Cerebellar nuclear complex (tissue), 1 donor: ENCODE measurements at places on chromosomes 5 and 9.

DNA sequence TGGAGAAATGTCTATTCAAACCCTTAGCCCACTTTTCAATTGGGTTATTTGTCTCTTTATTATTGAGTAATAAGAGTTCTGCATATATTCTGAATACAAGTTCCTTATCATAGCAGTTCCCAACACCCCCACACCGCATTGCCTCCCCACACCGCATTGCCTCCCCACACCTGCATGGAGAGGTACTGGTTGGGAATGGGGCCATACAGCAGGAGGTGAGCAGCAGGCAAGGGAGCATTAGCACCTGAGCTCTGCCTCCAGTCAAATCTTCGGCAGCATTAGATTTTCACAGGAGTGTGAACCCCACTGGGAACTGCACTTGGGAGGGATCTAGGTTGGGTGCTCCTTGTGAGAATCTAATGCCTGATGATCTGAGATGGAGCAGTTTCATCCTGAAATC is 10.6 kb upstream of the SAP30L start:
- DNase-seq, result no peak

DNA sequence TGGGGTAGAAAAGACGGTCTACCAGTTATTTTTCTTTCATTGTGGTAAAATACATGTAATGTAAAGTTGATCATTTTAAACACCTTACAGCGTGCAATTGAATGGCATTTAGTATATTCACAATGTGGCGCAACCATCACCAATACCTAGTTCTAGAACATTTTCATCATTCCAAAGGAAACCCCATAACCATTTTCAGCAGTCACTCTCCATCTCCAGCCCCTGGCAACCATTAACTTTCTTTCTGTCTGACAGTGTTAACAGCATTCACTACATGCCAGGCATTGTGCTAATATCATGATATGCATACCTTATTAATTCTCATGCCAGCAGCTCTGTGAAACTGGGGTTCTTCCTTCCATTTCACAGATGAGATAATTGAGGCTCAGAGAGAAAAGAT is 32.0 kb downstream of the PTGS1 start:
- no peak for DNase-seq

GRCh38 chr9:137278061-137278701 is 655 bp downstream of the TOR4A start:
- no peak for DNase-seq

DNA sequence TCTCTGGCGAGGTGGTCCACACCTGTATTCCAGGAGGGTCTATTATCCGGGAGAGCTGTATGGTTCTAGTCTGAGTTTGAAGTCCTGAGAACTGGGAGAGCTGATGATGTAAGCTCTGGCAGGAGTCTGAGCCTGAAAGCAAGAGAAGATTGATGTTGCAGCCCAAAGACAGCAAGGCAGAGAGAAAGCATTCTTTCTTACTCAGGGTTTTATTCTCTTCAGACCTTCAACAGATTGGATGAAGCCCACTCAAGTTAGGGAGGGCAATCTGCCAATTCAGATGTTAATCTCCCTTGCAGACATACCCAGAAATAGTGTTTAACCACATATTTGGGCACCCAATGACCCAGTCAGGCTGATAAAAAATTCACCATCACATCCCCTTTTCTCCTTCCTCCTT is 159.1 kb downstream of the CCDC171 start:
- DNase-seq, result no peak

GRCh38 chr5:160188141-160189015 is 40.9 kb upstream of the FABP6 start:
- no peak for DNase-seq

GRCh38 chr9:136564379-136564988 is 18.6 kb upstream of the NOTCH1 start:
- DNase-seq, result no peak

- no peak for DNase-seq
Observed at GRCh38 chr5:179302499-179303185, 42.6 kb downstream of the ADAMTS2 start.

GRCh38 chr5:31731710-31732301 is 92.9 kb downstream of the PDZD2 start:
- DNase-seq, result no peak

DNA sequence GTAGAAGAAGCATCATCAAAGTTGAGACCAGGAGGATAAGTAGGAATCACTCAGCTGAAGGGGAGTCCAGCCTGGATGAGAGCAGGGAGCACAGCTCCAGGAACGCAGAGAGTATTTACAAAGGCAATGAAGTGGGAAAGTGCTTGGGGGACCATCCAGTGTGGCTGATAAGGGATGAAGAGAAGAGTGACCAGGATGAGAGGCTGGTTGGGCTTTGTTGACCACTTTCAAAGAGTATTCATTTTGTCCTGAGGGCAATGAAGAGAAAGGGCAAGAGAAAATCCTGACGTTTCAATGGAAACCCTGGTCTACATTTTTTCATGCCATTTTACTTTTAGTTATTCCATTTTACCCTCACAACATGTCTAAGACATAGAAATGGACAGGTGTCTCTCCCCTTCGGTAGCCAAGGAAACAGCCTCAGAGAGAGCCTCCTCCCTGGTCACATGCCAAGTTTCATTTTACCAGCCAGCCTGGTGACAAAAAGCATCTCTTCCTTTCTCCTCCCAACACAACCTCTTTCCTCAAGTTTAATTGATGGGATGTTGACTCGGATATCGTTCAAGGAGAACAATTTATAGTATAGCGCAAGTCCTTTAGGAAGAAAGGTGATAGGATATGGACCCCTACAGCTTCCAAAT is 492.7 kb upstream of the CLINT1 start:
- DNase-seq, result no peak

- DNase-seq, result no peak
Observed at GRCh38 chr5:132302413-132302812, 8.2 kb downstream of the SLC22A4 start.

- no peak for DNase-seq
Observed at GRCh38 chr5:14879393-14879792, 7.8 kb upstream of the ANKH start.

- no peak for DNase-seq
Observed at GRCh38 chr9:131661568-131662288, 78.1 kb downstream of the RAPGEF1 start.

DNA sequence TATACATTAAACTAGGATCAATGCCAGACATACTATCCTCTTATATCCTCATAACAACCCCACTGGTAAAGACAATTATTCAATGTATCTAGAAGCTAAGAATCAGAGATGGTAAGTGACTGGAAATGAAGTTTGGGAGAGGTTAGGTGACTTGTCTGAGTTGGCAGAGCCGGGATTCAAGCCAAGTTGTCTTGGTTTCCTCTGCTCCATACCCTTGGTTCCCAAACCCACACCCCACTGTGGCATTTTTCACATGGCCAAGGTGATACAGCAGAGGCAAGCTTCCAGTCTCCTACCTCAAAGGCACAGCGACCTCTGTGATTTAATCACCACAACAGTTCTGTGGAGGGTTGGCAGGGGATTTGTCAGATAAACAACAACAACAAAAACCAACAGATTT is 34.7 kb upstream of the ADRB2 start:
- no peak for DNase-seq

- DNase-seq, result no peak
Observed at GRCh38 chr9:129726322-129727160, 26.3 kb downstream of the PTGES start.

- no peak for DNase-seq
Observed at GRCh38 chr9:92185096-92185495, 69.9 kb upstream of the SPTLC1 start.

- no peak for DNase-seq
Observed at GRCh38 chr9:7811677-7812076, 12.1 kb upstream of the DMAC1 start.

GRCh38 chr5:68522863-68523262 is 307.3 kb downstream of the PIK3R1 start:
- DNase-seq, result no peak

GRCh38 chr5:111813537-111813936 is 56.5 kb upstream of the NREP start:
- DNase-seq, result no peak

- DNase-seq, result no peak
Observed at GRCh38 chr5:141649056-141649688, 2.0 kb downstream of the FCHSD1 start.

DNA sequence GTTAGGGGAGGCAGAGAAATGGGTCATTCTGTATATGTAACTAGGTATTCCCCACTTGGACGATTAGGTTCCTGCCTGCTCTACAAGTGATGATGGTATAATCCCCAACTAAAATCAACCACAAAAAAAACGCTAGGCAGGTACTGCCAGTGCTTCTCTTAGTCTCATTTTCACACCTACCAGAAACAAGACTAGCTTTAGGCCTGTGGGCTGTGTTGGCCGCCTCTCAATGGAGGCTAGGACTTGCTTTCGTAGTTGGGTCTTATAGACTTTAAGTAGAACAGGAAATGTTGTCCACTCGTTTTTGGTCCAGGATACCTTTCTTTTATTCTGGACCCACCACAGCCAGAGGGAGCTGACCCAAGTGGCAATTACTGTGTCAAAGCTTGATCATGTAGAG is 111.8 kb downstream of the UNC13B start:
- no peak for DNase-seq

- DNase-seq, result no peak
Observed at GRCh38 chr5:172410662-172411483, 43.5 kb downstream of the SH3PXD2B start.

DNA sequence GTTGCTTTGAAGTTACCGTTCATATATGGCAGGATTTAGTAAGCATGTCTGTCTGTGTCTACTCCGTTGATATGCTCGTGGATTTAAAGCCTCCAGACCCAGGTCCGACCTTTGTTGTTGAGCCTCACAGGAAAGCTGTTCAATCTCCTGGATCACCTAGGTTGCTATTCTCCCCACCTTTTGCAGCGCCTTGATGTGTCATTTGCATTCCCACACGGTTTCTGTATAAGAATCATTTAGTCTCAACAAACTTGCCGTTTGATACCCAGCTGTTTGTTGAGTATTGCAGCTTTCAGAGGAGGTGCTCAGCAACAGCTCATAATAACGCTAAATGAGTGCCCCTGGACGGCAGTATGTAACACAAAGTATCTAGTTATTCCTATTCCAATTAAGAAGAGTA is 1.2 kb upstream of the ADGRV1 start:
- DNase-seq, result no peak

DNA sequence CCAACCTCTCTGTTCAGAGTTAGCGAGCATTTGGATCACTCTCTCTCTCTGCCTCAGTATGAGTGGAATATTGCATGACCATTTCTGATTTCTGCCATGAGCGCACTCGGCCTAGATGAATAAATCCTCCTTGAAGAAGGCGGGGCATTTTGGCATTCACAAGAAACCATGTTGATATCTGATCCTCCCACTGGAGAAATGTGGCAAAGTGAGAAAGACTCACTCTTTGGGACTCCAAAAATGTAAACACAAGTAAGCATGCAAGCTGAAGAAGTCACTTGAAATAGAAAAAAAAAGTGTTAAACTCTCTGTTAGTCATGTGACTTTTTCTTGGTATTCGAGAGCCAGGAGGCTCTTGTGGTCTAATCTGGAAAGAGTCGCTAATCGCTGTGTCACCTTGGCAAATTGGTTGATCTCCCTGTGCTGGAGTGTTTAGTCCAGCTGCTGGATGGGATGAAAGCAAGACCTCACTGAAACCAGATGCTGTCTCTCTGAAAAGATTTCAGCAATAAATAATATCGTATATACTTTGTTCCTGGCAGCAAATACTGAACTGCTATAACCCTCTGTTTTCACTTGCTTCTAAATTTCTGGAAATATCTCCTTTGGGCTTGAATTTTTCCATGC is 95.5 kb downstream of the GHR start:
- DNase-seq, result no peak

DNA sequence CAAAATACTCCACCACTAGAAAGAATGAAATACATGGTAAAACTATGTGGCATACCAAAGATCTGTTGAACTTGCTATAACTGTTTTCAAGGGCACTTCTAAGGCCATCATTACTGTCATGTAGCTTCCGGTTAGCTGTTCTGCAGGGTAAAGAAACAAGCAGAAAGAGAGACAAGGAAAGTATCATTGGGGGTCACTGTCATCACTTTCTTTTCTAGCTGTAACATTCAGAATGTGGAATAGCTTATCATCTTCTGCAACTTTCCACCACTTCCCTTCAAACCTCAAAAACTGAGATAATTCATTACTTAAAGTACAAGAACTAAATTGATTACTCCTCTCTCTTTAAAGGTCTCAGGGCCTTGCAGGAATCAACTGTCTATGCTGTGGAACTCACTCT is 57.6 kb downstream of the RASEF start:
- no peak for DNase-seq

DNA sequence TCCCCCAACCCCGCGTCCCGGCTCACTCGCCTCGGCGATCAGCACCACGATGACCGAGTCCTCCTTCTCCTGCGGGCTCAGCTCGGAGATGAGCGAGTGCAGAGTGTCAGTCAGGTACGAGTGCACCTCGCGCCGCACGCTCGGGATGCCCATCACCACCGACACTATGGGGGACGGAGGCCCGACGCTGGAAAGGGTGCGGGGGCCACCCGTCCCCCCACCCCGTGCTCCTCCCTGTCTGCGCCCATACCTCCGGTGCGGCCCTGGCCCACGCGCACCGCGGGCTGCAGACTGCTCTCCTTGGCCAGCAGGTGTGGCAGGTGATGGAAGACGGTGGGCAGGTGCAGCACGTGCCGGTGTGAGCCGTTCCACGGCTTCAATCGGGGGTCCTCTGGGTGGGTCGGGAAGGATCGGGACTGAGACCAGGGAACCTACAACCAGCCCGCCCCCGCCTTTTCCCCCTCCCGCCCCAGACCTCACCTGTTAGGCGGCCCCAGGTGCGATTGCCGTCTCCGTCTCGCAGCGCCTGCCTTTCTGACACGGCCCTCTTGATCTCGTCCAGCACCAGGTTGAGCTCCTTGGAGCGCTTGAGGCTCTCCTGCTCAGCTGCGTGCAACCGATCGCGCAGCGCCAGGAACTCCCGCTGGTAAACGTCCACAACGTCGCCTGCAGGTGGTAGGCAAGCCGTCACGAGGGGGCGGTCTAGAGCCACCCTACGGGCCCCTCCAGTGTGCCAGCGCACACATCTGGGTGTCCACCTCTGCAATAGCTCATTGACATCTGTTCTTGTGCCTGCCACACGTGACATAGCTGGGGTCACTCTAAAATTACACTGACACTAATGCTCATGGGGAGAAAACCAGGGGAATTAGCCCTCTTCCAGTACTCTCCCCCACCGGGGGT is 5.1 kb downstream of the MGAT4B start:
- DNase-seq, result no peak

DNA sequence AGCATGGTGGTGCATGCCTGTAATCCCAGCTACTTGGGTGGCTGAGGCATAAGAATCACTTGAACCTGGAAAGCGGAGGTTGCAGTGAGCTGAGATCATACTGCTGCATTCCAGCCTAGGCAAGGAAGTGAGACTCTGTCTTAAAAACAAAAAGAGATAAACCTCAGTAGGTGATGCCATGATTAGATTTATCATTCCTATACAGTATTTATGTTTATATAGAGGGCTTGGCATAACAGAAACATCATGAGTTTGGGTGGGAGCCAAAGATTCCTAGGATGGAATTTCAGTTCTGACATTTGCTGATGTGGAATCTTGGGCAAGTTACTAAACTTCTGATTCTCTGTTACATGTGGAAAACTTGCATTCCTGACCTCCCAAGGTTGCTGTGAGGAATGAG is 22.3 kb downstream of the RFK start:
- no peak for DNase-seq
